GM23248 (cell line): ENCODE measurements at places on chromosomes 3 and 15.

GRCh38 chr3:184479426-184480126 lies 82.0 kb upstream of the EPHB3 start:
- no peak for DNase-seq

DNA sequence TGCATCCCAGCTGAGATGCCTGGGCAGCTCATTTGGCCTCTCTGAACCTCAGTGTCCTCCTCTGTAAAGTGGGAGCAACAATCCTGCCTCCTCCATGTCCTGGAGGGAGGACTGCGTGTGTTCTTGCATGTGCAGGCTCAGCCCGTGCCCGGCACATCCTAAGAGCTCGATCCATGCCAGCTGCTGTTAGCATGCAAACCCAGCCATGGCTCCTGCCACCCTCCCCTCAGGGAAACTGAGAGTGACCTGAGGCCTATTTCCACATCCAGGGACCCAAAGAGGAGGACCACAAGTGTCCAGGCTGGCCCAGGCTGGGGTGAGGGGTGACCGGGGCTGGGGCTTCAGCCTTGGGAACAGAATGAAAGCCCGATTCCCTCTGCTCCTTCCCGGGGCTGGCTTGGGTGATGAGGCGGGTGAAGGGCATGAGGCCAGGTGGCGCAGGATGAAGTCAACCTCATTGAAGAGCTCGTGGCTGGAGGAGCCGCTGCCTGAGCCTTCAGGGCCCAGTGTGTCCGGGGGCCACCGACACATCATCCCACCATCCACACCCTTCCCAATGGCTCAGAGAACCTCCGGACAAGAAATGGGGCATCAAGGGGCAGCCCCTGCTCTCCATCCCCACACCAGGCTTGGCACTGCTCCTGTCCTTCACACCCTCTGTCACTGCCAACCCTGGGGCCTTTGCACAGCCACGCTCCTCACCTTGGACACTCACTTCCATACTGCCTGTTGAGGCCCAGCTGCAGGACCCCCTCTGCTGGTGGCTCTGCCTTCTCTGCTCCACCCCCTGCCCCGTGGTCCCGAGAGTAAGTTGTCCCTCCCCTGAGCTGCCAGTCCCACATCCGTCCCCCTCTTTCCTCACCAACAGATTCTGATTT lies 42.5 kb downstream of the ADAMTS7 start:
- DNase-seq, result no peak

DNA sequence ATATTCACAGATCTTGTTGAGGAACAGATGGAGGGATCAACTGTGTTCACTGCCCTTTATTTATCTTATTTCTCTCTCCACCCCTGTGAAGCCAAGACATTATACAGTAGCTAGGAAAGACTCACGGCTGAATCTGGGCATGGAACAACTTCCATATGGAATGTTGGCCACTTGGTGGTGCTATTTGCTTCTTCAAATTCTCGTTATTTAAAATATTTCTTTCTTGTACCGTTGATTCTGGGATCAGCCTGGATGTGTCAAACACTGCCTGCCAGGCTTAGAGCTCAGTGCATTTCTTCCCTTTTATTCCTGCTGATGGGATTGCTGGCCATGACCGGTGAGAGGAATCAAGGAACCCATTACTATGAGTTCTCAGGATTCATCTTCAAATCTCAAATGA lies 17.5 kb upstream of the GASK1A start:
- peak; percentile 78 for DNase-seq

GRCh38 chr3:71309342-71309741 lies 274.2 kb downstream of the FOXP1 start:
- peak; percentile 31 for DNase-seq
